Liver (tissue), 10 donors: ENCODE measurements at places on chromosomes 16 and 17. TPM values are rescaled to one million over a fixed set of nuclear protein-coding genes. Genes with fewer than 3 reads are reported as not detected.

DNA sequence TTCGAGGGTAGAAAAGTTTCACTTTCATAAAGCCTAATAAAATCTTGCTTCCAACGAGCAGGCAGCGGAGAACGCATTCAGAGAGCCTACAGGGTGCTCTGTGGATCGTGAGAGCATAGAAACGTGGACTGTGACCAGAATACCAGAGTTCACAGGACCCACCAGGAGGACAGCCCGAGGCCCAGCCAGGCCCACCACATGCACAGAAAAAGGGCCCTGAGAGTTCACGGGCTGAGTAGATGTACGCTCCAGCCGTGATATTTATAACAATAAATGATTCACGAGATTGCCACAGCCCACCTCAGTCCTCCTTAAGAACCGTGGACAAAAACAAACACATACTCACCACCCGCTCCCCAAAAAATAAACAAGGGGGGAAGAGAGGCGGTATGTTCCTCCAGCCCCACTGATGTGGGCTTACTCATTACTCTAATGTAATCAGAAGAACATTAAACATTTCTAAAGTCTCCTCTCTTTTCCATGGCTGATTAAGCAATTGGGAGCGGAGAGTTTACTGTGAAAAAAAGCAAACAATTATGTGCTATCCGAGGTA, 207.2 kb downstream of the C16orf78 start:
- H3K27me3 ChIP-seq, result no peaks in the 10 kb centered on the region
- DNase-seq, result no peak
- H3K4me1 ChIP-seq, result no peaks in the 10 kb centered on the region
- no peak overlapping the region for H3K4me3 ChIP-seq
- no peak overlapping the region for H3K27ac ChIP-seq

The PPM1E gene
- not detected for total RNA-seq

The MYOCD gene
- total RNA-seq, result 0.05 TPM

The PRSS8 gene
- 1.1 TPM for total RNA-seq

The ITGA2B gene
- total RNA-seq, result 0.25 TPM

The KCNH4 gene
- total RNA-seq, result not detected

DNA sequence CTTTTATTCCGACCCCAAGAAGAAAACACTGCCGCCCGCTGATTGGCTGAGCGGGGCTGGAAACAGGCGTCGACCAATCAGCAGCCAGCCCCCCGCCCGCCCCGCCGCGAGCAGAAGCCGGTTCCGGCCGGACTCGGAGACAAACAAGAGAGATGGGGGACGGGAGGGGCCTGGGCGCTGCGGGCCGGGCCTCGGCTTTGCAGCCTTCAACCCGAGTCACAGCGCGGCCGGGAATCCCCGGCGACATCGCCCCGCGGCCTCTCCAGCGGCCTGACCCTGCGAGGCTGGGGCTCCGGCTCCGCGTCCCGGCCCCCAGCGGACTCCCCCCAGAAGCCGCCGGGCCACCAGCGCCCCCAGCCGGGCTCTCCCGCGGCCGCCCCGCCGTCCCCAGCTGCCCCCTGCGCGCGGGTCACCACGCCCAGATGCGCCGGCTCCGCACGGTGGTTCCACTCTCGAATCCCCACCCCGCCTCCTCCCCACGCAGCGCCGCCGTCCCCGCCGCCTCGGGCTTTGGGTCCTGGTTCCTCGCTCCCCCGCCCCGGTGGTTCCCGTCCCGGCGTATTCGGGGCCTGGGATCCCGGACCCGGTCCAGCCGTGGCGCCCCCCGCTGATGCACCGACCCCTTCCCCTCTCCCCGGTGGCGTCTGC, 346 bp upstream of the SLC43A2 start:
- peak overlapping the region; percentile 88 for H3K27ac ChIP-seq
- no peaks in the 10 kb centered on the region for H3K36me3 ChIP-seq
- peak; percentile 96 for DNase-seq
- H3K4me3 ChIP-seq, result peak overlapping the region; percentile 74

DNA sequence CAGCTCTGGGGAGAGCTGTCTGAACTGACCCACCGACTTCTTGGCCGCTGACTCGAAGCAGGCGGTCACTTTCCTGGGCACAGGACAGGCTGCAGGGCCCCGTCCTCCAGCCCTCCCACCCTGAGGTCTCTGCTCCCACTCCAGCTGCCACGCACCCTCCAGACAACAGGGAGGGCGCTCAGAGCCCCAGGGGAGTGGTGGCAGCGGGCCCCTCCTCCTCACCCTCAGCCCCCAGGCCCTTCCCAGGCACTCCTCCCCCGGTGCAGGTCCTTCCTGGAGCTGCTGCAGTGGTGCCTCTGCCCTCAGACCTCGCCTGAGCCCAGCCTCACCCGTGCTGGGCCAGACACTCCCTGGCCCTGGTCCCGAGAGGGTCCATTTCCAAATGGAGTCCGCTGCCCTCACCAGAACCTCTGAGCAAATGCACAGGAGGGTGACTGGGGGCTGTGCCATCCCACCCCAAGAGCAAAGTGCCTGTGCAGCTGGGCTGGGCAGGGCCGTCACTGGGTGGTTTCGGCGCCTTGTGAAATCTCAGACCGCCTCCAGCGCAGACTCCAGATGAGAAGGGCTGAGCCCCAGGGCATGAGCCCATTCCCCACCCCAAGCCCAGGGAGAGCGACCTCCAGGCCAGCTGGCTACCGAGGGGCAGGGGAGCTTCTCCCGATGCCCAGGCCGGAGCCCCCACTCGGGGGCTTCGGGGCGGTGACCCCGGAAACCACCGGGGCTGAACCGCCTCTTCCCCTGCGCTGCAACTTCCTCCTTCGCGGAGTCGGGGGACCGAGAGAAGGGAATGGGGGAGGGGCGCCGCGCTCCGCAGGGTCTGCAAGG, 717 bp downstream of the CYBA start:
- DNase-seq, result no peak
- no peaks in the 10 kb centered on the region for H3K27me3 ChIP-seq
- H3K4me1 ChIP-seq, result no peaks in the 10 kb centered on the region
- peak overlapping the region; percentile 80 for H3K27ac ChIP-seq
- peak overlapping the region; percentile 57 for H3K4me3 ChIP-seq
- H3K36me3 ChIP-seq, result peaks cover 9% of the 10 kb centered on the region

The ERAL1 gene
- total RNA-seq, result 30.8 TPM

DNA sequence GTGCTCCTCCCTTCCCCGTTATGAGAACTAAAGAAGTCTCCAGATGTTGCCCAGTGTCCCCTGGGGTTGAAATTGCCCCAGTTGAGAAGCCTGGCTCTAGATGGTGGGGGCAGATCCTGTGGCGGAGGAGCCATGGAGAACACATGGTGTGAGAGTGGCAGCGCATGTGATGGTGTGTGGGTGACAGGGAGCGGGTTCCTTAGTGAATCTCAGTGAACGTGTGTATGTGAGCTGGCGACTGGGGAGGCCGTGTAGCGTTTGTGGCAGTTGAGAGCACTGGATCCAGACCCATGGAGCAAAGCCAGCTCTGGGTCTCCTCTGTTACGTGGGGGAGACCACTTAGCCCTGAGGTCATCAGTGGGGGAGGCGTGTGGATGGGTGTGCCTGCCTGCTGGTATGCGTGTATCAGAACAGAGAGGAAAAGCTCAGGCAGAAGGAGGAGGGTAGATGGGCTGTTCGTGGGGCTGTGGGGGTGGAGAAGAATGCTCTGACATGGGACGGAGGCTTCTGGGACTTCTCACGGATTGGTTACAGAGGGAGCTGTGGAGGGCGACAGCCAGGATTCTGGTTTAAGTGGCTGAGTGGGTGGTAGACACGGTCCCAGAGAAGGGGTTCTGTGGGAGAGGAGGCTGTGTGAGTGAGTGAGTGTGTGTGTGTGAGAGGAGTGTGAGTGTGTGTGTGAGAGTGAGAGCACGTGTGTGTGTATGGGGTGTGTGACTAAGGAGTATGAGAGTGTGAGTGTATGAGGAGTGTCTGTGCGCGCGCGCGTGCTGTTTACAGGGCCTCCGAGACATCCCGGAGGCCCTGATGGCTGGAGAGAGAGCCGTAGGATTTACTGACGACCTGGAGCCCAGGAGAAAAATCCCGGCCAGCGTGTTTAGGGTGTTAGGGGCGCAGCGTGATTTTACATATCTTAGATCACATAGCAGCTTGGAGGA, 193.8 kb downstream of the SNX29 start:
- DNase-seq, result no peak
- H3K27ac ChIP-seq, result no peak overlapping the region
- H3K36me3 ChIP-seq, result peaks cover 2% of the 10 kb centered on the region
- peaks cover 8% of the 10 kb centered on the region for H3K4me1 ChIP-seq
- H3K27me3 ChIP-seq, result no peaks in the 10 kb centered on the region

DNA sequence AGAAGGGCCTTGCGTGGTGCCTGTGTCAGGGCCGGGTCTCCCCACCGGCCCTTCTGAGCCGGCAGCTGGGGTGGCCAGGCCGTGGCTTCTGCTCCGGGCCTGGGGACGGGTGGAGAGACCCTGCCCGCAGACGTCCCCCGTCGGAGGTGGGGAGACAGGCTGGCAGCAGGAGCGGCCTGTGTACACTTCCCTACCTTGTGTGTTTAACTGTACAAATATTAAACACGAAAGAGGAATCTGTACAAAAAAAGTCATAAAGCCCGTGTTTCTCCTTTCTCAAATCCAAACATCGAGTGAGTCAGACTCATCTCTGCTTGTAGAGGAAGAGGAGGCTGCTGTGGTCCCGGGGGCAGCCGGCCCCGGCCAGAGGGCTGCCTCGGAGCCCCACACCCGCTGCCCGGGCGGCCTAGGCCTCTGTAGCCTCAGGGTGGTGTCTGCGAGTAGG, 2.0 kb downstream of the CACNA1H start:
- peak overlapping the region; percentile 77 for H3K27ac ChIP-seq
- H3K4me1 ChIP-seq, result peaks cover 57% of the 10 kb centered on the region
- no peak for DNase-seq
- no peaks in the 10 kb centered on the region for H3K36me3 ChIP-seq
- peak overlapping the region; percentile 60 for H3K4me3 ChIP-seq
- H3K27me3 ChIP-seq, result no peaks in the 10 kb centered on the region

GRCh38 chr16:3046641-3047386, 453 bp downstream of the MMP25 start:
- no peak for DNase-seq
- peaks cover 10% of the 10 kb centered on the region for H3K4me1 ChIP-seq
- H3K27ac ChIP-seq, result no peak overlapping the region
- no peak overlapping the region for H3K4me3 ChIP-seq
- H3K36me3 ChIP-seq, result no peaks in the 10 kb centered on the region

DNA sequence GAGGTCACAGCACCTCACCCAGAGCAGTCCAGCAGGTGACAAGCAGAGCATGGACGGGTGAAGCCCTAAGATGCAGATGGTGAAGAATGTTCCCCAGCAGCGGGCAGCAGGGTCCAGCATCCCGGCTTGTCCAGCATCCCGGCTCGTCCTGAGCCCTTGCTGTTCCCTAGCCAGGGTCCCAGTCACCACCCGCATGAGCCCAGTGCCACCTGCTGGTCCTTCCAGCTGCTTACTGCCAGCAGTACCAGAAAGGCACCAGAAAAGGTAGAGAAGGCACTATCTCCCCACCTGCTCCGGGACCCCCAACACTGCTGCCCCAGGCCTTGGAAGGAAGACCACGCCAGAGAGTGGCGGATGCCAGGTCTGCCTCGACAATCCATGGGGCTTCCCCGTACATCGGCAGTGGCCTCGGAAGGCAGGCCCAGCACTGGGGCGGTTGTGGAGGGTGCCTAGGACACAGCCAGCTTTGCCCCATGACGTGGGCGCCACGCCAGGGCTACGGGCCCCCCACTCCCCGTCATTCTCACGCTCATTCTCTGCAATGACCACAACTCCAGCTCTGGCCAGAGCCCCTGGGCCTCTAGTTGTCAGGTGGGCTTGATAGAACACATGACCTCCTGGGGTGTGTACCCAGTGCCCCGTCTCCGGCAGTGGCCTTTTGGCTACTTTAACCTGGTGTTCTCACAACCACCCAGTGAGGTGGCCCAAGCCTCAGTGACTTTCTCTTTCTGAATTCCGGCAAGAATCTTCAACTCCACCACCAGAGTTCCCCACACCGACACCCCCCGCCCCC, 1.4 kb downstream of the CENPX start:
- peak overlapping the region; percentile 64 for H3K4me3 ChIP-seq
- no peaks in the 10 kb centered on the region for H3K27me3 ChIP-seq
- DNase-seq, result peak; percentile 63
- peaks cover 17% of the 10 kb centered on the region for H3K4me1 ChIP-seq

DNA sequence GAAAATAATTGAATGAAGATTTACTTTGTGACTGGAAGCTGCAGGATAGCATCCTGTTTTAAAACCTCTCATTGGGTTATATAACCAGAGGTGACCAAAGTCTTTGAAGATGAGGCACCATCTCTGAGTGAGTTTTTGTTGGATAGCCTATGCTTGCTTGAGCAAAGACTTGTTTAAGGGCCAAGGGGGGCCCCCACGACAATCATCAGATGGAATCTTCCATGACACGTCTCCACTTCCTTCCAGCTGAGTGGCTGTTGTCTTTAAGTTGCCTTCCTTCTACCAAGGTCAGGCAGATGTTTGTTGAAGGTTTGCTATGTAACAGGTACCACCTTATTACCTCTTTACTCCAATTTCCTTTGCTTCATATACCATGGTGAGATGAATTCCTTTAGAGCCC, 188.8 kb downstream of the PRKCA start:
- peaks cover 17% of the 10 kb centered on the region for H3K4me1 ChIP-seq
- no peak overlapping the region for H3K27ac ChIP-seq
- no peaks in the 10 kb centered on the region for H3K36me3 ChIP-seq
- H3K27me3 ChIP-seq, result no peaks in the 10 kb centered on the region

DNA sequence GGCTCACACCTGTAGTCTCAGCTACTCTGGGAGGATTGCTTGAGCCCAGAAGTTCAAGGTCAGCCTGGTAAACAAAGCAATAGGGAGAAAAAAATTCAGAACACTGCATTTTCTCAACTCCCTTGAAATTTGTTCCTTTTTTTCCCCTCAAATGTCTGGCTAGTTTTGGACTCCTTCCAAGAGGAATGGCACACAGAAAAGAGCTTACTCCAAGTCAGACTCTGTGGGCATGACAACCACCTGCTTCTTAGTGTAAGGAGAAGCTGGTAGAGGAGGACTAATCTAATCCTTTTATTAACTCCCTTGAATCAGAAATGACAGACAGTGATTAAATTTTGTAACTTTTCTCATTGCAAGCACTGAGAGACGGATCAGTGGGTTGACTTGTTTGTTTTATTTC, 27.9 kb upstream of the HYDIN start:
- H3K4me1 ChIP-seq, result no peaks in the 10 kb centered on the region
- no peak for DNase-seq
- no peaks in the 10 kb centered on the region for H3K27me3 ChIP-seq
- no peaks in the 10 kb centered on the region for H3K36me3 ChIP-seq

GRCh38 chr17:74563358-74563757, 4.0 kb downstream of the CD300H start:
- peaks cover 2% of the 10 kb centered on the region for H3K27me3 ChIP-seq
- no peaks in the 10 kb centered on the region for H3K4me1 ChIP-seq
- H3K27ac ChIP-seq, result no peak overlapping the region
- DNase-seq, result no peak

DNA sequence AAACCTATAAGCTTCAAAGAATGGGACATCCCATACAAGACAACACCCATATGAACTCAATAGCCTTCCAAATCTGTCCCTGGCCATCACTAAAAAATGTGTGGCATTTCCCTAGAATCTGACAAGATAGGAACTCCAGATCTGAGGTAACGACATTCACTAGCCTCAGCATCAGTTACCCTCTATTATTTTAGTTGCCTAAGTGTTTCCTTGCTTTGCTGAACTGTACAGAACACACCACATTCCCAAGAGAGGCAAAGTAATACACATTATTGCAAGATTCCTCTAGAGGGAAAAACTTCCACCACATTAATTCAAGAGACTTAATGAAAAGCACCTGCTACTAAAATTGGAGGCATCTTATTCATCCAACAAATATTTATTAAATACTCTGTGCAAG, 5.0 kb downstream of the LSM12 start:
- no peak overlapping the region for H3K4me3 ChIP-seq
- H3K27me3 ChIP-seq, result no peaks in the 10 kb centered on the region
- H3K36me3 ChIP-seq, result peaks cover 5% of the 10 kb centered on the region
- no peak for DNase-seq
- H3K4me1 ChIP-seq, result no peaks in the 10 kb centered on the region
